Hindlimb muscle (tissue), 1 donor: ENCODE measurements at places on chromosomes 1 and 21. TPM values are rescaled to one million over a fixed set of nuclear protein-coding genes. Genes with fewer than 3 reads are reported as not detected.

FCGR2B gene
- 0.06 TPM for polyA plus RNA-seq

GRCh38 chr1:244395965-244396364 is 55.7 kb downstream of the ADSS2 start:
- no peak for DNase-seq

DNA sequence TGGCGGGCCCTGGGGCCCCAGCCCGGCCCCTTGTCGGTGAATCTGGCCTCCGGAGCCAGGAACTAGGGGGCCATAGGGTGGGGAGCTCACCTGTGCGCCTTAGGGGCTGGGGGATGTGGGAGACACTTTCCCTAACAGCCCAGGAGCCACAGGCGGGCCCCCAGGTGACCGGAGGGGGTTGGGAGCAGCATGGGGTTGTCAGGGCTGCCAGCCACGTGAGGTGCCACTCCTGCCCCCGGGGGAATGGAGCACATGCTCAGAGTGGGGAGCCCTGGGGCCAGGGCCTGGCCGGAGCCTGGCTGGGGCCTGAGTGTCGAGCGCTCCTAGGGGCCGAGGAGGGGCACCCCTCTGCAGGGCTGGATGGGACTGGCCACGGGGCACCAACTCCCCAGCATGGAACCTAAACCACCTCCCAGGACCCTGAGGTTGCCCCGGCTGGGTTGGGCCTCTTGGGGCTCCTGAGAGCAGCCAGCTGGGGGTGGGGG is 19.9 kb downstream of the PRXL2B start:
- DNase-seq: no peak

GRCh38 chr1:222643606-222643937 is 25.7 kb downstream of the MIA3 start:
- DNase-seq: no peak

GRCh38 chr1:167404161-167404888 is 114.0 kb downstream of the CD247 start:
- DNase-seq: no peak
